ENCODE measurements at places on chromosomes 1 and 21.

GRCh38 chr21:34148826-34149558 lies 75.6 kb downstream of the MRPS6 start:
- no peak for DNase-seq

DNA sequence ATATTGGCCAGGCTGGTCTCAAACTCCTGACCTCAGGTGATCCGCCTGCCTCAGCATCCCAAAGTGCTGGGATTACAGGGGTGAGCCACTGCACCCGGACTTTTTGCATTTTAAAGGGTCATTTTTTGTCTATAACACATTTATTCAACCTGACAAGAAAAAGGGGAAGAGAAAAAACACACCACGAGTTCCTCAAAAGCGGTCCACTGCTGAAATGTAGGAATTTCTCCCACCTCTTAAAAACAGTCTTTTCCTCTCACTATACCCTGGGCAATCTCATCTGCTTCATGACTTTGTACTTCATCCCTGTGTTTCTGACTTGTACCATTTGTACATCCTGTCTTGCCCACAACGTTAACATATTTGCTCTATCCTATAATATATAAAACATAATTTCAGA lies 413.3 kb upstream of the PTBP2 start:
- no peak for DNase-seq

DNA sequence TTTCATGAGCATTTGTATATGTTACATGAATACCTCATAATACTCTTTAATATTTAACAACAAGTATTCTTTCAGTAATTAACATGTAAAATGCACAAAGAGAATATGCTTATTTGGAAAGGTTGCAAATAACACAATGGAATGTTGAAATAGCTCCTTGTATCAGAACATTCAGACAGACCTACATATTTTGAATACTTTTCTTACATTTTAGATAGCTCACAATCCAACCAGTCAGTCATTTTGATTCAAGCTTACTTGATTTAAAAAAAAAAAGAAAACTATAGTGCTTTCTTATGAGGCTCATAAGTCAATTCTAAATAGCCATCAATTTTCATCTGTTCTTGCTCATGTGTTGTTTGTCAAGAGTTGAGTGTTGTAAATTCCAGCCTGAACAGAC lies 518.8 kb downstream of the ADGRL2 start:
- DNase-seq: peak; percentile 47

GRCh38 chr1:222665964-222666363 lies 46.3 kb downstream of the AIDA start:
- peak; percentile 15 for DNase-seq

- no peak for DNase-seq
These were observed 322 bp downstream of the DCLRE1B start for GRCh38 chr1:113905435-113905861.

DNA sequence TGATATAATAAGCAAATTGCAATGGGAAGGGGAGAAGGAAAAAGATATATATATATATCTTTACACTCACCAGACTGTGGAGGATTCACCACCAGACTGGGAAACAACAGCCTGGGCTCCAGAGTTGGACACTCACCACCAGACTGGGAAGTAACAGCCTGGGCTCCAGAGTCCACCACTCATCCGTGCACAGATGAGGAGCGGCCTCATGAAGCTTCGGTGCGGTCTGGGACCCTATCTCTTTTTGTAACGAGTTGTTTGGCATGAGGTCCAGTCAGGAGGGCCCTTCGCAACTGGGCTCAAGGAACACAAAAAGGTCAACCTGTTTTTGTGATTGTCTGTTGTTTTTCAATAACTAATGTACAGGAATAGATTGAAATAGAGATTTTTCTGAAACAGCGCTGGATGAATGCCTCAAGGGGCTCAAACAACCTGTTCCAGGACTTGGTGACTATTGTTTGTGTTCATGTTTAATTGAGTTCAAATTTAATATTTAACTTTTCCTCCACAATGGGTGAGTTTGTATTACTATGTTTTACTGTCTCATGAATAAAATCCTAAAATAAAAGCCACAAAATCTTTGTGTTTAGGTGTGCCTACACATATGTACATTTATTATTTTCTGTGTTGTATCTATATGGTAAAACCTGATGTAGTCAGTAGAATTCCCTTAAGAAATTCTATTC lies 40.1 kb downstream of the S100A10 start:
- no peak for DNase-seq

DNA sequence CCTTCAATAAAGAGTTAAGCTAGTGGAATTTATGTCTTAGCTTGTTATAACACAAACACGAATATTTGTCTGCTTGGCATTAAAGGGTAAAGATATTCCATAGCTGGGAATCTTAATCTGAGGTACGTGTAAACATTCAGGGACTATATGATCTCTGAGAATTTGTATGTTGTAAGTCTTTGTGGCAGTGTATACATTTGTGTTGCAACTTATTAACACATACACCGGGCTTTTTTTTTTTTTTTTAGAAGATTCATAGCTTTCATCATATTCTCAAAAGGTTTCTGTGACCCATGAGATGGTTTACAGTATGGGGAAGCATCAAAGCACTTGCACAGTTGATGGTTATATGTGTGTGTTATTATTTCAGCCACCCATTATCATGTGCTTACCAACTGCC lies 3.0 kb downstream of the GGPS1 start:
- peak; percentile 11 for DNase-seq

DNA sequence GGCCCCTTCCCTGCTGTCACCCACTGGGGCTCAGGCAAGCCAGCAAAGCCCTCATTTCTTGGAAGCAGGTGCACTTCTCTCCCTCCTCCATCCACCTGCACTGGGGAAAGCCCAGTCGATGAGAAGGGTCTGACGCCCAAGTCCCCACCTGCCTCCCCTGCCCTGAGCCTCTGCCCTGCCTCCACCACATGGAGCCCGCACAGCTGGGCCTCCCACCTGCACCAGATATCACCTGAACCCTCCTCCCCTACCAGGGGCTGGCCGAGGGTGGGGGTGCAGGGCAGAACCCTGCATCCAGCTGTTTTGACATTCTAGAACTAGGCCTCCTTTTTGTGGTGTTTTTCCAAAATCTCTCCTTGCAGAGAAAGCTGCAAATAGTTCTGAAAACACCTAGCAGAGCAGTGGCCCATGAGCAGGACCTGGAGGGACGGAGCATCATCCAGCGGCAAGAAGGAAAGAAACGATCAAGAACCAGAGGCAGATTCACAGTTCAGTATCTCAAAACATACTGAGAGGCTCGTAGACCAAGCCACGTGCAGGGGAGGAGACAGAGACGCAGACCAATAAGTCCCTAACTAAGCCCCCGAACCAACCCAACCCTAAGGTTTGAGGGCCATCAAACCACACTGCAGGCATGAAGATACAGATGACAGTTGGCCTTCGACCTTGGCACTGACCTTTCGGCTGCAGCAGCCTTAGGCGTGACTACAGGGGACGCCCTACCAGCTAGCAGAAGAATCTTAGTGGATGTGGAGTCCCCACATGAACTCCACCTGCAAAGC lies 16.7 kb downstream of the CHD5 start:
- no peak for DNase-seq

- no peak for DNase-seq
These were observed 96.5 kb downstream of the ATP1B1 start for GRCh38 chr1:169202791-169203665.

DNA sequence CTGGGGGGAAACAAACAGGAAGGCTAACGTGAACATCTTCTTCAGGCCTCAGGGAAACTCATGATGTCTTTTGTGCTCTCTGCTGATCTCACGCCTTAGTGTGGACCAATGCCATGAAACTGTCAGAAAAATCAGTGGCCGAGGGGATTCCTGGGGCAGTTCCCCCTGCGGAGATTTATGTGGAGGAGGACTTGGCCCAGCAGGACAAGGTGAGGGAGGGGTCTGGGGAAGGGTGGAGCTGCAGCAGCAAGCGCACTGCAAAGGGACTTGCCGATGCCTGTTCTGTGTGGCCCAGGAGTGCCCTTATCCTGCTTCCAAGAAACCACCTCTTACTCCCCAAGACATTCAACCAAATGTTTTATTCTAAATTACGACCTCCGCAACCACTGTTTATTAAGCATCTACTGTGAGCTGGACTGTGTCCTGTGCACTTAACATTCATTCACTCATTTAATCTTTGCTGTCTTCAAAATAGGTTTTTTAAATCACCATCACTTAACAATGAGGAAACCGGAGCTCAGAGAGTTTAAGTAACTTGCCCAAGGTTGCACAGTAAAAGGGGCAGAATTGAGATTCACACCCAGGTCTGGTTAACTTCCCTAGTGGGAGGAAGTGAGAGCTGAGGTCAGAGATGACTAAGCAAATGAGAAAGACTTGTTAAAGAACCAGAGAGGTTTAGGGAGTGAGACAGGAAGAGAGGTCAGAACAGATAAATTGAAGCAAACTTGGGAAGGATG lies 49.7 kb downstream of the FHAD1 start:
- no peak for DNase-seq

DNA sequence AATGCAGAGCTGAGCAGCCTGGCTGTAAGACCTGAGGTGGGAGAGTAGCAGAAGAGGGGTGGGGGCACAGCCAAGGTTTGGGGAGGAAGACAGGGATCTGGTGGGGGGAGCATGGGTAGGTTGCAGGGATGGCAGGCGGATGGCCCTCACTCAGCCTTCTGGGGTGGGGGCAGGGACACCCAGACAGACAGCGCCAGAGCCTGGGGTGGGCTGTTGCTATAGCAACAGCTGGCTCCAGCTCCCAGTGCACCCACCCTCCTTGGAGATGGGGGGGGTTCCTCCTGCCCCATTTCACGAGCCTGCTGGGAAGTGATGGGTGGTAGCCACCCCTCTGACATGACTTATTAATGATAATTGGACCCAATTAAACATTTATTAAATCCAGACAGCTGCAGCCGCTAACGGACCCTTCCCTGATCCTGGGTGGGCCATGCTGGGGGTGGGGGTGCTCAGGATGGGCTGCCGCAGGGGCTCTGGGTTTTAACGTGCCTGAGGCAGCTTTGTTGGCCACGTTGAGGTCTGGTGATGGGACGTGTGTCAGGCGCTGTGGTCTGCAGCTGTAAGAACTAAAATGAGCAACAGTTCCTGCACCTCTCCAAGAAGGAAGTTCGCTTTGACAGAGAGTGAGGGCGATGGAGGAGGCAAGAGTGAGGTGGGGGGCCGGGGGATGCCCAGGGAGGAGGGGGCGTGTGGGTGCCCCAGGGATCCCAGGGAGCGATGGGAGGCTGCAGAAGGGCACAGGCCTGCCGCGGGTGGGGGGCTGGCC lies 19.4 kb downstream of the AGRN start:
- no peak for DNase-seq

- no peak for DNase-seq
These were observed 178.6 kb downstream of the SLC45A1 start for GRCh38 chr1:8496473-8496872.

DNA sequence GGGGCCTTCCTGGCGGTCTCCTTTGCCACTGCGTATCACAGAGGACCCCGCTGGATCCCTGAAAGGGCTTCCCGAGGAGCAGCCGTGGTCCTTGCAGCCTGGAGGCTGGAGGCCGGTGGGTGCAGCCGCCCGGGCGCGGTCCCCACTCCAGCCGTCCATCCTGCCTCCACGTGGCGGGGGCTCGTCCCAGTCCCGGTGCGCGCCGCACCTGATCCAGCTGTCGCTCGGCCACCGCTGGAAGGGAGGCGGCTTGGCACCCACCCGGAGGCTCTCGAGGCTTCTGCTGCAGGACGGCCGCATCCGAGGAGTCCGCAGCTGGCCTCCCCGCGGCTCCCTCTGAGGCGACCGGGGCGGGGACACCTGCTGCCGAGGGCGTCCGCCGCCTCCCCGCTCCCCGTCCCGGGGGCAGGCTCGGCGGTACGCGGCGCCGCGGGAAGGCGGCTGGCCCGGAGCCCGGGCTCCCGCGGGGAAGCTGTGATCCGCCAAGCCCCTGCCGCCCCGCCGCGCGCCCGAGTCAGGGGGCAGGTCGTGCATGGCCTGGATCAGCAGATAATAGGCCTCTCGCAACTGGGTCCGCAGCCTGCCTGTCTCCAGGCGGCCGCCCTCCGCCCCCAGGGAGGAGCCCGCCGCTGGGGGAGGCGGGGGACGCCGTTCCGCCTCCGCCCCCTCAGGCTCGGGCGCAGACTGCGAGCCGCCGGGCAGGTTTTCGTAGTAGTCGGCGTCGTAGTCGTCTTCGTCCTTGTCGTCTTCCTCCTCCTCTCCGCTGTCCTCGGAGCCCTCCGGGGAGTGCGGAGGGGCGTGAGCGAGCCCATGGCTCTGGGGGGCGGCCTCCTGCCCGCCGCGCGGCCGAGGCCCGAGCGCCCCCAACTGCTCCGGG lies at the start of gene SYDE2:
Gene SYDE2, minus strand, starts transcription at position 554 of the 877 bp plus-strand sequence. Its CDS starts 20 bp downstream, at position 534.
- DNase-seq: peak; percentile 81

- DNase-seq: no peak
These were observed 3.1 kb downstream of the DNAJB4 start for GRCh38 chr1:78007677-78008341.

GRCh38 chr1:150484861-150485260 lies 2.4 kb upstream of the TARS2 start:
- peak; percentile 45 for DNase-seq

DNA sequence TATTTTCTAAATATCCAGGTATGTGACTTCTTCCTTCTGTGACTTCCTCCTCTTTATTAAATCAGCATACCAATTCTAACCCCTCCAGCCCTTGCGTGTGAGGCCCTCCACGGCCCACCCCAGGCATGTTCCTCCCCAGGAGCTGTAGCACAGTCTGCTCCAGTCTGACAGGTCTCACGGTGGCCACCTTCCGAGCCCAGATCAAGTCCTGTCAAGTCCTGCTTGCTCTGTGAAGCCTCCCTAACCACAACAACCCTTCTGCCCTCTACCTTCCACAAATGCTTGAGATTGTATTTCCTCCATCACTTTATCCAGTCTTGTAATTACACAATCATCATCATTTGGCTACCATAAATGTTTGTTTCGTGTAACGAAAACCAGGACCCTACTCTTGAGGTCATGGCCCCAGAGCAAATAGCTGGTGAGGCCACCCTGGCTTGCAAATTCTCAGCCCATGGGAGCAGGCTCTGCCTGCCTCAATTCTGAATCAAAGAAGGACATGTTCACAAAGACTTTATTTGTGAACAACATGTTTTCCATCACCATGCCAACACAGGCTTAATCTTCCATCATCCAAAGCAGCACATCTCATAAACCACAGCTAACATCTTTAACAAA lies 33.0 kb upstream of the S100A7 start:
- no peak for DNase-seq

DNA sequence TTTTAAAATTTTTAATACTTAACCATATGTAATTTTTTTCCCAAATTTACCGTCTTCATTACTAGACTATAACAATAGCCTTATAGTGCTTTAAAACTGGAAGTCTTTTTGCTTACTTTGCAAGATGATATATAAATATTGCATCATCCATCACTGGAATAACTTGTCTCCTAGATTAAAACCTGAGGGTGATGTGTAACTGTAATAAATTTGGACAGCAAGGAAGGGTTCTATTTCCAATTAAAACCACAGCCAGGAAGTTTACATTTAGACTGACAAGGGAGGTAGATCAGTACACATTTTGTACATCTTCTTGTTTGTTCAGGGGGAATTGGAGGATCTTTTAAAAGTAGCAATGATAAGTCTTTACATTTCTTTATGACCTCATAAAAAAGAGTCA lies 21.9 kb downstream of the NTNG1 start:
- DNase-seq: peak; percentile 49

DNA sequence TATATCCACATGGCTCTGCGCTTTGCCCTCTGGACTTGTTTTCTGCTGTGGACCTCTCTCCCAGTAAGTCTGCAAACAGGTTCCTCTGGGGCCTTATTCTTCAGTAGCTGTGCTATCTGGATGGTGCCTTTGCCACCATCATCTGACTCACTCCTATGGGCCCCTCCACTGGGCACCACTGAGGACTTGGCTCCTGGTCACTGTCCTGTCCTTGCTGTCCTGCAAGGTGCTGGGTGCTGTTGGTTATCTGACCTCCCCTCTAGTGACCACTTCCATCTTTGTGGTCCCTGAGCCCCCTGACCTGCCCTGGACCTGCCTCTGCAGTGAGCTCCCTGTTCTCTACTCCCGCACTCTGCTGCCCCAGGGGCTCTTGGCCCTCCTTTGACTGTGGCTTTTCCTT lies 6.7 kb downstream of the CNIH3 start:
- no peak for DNase-seq

Data from adipocyte (in vitro differentiated cells).